Stimulated activated CD8-positive, alpha-beta memory T cell treated with anti-CD3 and anti-CD28 coated beads, Interleukin-7, amount 100 ng/mL, for 1 hour (primary cell): ENCODE measurements at places on chromosomes 5 and 9.

DNA sequence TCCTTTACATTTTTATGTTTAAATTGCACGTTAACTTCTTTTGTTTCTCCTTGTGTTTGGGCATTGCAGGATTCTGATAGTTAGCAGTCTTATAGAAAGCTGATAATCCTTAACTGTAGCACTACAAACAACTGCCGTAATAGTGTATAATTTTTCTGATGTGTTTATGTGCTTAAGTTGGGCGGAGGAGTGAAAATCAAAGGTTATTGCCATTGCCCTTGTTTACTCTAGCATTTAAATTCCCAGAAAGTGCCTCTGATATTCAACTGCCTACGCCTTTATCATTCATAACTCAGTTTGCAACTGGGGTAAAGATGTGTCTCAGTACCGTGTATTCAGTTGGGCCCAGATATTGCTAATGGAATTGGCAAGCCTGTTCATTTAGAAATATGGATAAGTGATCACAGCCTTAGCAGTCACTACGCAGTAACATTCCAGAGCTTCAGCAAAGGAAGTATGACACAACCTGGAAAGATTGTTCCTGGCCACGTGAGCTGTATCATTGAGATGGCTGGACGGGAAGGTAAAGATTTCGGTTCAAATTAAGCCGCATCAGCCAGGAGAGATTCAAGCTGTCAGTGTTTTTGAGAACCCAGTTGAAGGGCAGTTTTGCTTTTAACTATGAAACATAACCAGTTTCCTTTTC lies 28.1 kb upstream of the LRRTM2 start:
- no peak for DNase-seq

GRCh38 chr5:81014348-81014747 lies 54.2 kb downstream of the RASGRF2 start:
- DNase-seq, result no peak

- no peak for DNase-seq
These were observed 13.0 kb downstream of the SLC25A25 start for GRCh38 chr9:128081056-128081455.

DNA sequence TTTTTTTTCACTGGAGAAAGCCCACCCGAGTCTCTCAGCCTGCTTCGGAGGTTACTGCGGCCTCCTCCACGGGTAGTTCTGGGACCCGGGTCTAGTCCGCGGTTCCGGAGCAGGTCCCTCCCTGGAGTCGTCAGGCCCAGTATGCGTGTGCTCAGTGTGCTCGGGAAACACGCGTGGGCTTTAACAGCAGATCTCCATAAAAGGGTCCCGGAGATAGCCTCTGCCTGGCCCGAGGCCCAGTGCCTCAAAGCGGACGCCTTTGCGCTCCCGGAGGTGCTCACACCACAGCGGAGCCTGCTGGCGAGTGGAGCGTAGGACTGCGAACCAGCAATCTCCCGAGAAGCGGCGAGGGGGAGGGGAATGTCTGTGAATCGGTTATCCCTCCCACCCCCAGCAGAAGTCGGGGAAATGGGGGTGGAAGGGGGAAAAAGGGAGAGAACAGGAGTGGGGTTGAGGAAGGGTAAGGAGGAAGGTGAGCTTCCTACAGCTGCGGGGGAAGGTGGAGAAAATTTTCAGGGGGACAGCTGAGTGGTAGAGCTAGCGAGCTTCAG lies 28.7 kb downstream of the CDKN2A start:
- DNase-seq, result no peak

- no peak for DNase-seq
These were observed 16.8 kb downstream of the KDM3B start for GRCh38 chr5:138369261-138369660.

DNA sequence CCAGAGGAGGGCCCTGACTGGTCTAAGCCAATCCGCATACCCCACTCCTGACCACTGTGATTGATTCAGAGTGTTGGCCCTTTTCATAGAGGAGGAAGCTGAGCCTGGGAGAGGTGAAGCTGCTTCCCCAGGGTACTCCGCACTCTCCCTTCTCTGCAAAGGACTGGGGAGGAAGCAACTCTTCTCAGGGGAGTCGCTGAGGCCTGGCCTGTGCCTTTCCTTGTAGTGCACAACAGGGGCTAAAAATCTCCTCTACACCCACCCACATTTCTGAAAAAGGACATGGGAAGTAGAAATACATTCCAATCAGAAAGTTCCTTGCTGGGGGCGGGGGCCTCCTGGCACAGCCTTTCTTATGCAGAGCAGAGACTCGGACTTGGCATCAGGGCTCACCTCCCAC lies 22.2 kb downstream of the AK8 start:
- no peak for DNase-seq

DNA sequence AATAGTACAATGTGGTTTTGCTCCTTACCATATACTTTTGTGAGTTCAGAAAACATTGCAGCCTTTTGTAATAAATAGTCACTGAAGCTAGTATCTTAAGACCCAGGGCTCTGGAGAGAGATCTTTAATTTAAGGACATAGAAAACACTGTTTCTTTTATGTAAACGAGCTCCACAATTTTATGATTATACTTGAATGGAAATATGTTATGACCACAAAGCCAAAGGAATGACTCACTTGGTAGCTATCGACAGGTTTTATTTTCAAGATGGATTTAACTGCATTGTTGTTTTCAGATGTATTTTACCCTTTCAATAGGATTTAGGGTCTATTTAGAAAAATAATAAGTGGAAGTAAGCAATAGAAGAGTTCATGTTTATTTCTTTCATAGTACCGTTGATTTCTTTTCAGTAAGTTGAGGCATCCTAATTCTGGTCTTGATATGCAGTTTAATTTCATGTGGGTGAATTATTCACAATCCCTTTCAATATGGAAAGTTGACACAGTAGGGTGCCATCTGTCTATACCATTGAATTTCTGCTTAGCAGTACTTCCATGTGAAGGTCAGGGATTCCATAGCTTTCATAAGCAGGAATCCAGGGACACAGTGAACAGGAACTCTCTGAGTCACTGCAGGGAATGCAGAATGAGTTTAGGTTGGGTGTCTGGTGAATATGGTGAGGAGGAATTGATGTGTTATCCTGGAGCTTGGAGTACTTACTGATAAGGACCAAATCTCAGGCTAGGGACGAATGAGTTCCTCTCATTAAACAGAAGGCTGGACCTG lies 157.6 kb downstream of the CD180 start:
- DNase-seq, result no peak

- DNase-seq, result no peak
These were observed 505.3 kb upstream of the DAP start for GRCh38 chr5:11266331-11266730.

DNA sequence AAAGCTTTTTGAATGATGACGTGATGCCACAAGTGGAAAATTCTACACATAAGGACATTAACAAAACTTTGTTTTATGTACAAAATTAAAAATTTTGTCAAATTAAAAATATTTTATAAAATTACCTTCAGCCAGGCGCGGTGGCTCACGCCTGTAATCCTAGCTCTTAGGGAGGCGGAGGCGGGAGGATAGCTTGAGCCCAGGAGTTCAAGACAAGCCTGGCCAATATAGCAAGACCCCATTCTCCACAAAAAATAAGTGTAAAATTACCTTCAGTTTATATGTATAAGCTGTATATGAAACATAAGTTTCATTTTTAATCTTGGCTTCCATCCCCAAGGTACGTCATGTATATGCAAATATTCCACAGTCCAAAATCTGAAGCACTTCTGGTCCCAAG lies 40.9 kb downstream of the CDK7 start:
- no peak for DNase-seq

GRCh38 chr5:115460472-115460871 lies 84.1 kb downstream of the FEM1C start:
- no peak for DNase-seq

DNA sequence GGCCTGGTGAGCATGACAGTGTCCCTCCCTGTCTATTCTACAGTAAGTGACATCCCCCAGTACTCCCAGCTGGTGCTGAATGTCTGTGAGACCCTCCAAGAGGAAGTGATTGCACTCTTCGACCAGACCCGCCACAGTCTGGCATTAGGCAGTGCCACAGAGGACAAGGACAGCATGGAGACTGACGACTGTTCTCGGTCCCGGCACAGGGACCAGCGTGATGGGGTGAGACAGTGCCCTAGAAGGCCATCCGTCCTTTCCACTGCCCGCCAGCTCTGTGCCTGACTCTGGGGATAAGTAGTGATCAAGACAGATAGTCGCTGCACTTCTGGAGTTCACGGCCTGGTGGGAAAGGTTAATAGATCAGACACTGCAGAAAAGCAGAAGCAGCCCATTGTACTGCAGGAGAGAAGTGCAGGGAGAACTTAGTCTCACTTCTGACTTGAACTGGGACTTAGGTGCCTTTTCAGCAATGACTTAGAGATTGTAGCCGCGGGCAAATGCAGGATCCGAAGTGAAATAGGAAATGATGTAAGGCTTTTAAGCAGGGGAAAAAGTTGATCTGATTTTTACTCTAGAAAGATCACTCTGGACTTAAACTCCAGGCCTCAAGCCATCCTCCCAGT lies 28.4 kb downstream of the SH3GLB2 start:
- no peak for DNase-seq

DNA sequence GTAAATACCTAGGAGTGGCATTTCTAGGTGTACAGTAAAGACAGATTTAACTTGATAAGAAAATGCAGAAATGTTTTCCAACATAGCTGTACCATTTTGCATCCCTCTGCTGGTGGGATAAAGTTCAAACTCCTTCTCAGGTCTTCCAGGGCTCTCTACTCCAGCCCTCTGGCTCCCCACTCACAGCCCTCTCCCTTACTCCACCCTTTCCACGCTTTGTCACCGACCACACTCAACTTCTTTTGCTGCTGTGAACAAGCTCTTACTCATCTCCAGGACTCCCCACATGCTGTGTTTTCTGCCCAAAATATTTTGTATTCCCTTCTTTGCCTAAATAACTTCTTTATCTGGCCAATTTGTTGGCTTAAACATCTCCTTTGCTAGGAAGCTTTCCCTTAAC lies 90.6 kb upstream of the OSMR start:
- no peak for DNase-seq

- no peak for DNase-seq
These were observed 196.3 kb downstream of the ATP10B start for GRCh38 chr5:160655717-160656116.

- no peak for DNase-seq
These were observed 208.6 kb downstream of the DRD1 start for GRCh38 chr5:175235251-175235960.

- no peak for DNase-seq
These were observed 5.5 kb upstream of the NINJ1 start for GRCh38 chr9:93139365-93140182.

DNA sequence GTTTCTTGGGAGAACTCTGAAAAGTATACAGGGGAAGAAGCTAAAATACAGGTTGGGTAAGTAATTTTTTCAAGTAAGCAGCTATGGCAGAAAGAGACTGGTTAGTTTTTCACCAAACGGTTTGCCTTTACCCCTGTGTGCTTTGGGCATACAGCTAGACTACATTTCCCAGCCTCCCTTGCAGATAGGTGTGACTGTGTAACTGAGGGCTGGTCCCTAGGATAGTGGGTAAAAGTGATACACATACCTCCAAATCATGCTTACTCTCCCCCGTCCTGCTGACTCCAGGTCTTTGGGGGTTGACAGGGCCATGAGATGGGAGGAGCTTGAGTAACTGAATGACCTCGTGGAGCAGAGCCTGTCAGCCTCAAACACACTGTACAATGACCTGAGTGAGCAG lies 208.6 kb upstream of the GDNF start:
- no peak for DNase-seq

DNA sequence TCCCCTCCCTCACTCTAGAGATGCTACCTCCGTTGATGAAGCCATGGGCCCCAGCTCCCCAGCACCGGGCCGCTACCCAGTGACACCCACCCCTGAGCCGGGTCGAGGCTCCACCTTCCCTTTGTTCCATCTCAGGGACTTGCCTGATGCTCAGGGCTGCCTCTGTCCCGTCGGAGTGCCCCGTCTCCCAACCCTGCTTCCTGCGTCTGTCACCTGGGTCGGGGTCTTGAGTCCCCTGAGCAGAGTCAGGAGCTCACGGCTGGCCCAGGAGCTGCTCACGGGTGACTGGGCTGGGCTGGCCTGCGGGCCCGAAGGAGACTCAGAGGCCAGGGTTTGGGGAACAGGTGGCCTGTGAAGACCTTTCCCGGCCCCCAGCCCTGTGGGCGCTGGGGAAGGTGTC lies 85.3 kb downstream of the KCNT1 start:
- no peak for DNase-seq

GRCh38 chr5:149767281-149767550 lies 37.1 kb downstream of the PPARGC1B start:
- no peak for DNase-seq

DNA sequence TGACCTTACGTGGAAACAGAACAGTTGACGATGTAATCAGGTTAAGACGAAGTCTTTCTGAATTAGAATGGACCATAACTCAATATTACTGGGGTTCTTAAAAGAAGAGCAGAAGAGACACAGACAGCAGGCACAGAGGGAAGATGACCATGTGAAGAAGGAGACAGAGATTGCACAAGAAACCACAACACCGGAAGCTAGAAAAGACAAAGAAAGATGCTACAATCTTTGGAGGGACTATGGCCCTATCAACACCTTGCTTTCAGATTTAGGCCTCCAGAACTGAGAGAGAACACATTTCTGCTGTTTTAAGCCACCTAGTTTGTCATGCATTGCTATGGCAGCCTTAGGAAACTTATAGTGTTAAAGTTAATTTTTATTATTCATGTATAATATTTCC lies 27.1 kb downstream of the CDH9 start:
- DNase-seq, result no peak

- DNase-seq, result no peak
These were observed 19.5 kb downstream of the TTF1 start for GRCh38 chr9:132387133-132387532.

DNA sequence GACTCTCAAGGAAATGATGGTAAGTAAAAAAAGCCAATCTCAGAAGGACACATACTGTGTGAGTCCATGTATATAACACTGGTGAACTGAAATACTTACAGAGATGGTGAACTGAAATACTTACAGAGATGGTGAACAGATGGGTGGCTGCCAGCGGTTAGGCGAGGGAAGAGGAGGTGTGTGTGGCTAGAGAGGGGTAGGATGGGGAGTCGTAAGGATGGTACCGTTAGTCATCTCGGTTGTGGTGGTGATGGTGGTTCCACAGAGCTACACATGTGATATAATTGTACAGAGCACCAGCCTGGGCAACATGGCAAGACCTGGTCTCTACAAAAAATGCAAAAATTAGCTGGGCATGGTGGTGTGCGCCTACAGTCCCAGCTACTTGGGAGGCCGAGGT lies 113.6 kb upstream of the RAPGEF1 start:
- no peak for DNase-seq
